ENCODE measurements at places on chromosomes 7 and 10. TPM values are rescaled to one million over a fixed set of nuclear protein-coding genes. Genes with fewer than 3 reads are reported as not detected.

CNTNAP2 gene
- total RNA-seq = 0.49 TPM

FEZF1 gene
- total RNA-seq = not detected

MRPS16 gene
- total RNA-seq = 40.6 TPM

C10orf143 gene
- total RNA-seq = 4.8 TPM

NMT2 gene
- total RNA-seq = 29.9 TPM

LLCFC1 gene
- total RNA-seq = not detected

ITPRID1 gene
- not detected for total RNA-seq

HK1 gene
- 58.3 TPM for total RNA-seq

DIP2C gene
- total RNA-seq = 38.7 TPM

DGKB gene
- total RNA-seq = 3.6 TPM

TUBB8 gene
- not detected for total RNA-seq

FAM25G gene
- not detected for total RNA-seq

CALML5 gene
- total RNA-seq = not detected

LMBR1 gene
- total RNA-seq = 69.7 TPM

EPDR1 gene
- 46.9 TPM for total RNA-seq

OR2AE1 gene
- not detected for total RNA-seq

LOXL4 gene
- total RNA-seq = 8.2 TPM

PHTF2 gene
- 17.9 TPM for total RNA-seq

TMEM176A gene
- 69.7 TPM for total RNA-seq

DRGX gene
- total RNA-seq = not detected

GIMAP4 gene
- total RNA-seq = 52.8 TPM

MBL2 gene
- not detected for total RNA-seq

SORCS1 gene
- total RNA-seq = 80.5 TPM

TFPI2 gene
- 4.1 TPM for total RNA-seq

COG5 gene
- total RNA-seq = 55.7 TPM

Measured in sciatic nerve (tissue), 2 donors.